ENCODE measurements at places on chromosomes 3 and 15.

DNA sequence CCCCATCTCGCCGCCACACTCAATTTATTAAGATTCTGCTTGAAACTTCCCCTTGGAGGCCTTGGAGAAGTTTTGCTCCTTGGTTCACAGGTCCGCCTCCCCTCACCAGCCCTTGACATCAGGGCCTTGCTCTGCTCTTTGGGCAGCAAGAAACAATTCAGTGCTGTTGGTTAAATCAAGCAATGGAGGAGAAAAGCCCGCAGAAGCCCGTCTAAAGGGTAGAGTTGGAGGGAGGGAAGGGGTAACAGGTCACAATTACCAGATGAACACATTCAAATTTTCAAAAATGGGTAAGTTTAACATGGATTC lies 429 bp downstream of the PARP9 start:
- DNase-seq = no peak

GRCh38 chr3:113660896-113661295 lies 35.5 kb downstream of the USF3 start:
- DNase-seq = no peak

DNA sequence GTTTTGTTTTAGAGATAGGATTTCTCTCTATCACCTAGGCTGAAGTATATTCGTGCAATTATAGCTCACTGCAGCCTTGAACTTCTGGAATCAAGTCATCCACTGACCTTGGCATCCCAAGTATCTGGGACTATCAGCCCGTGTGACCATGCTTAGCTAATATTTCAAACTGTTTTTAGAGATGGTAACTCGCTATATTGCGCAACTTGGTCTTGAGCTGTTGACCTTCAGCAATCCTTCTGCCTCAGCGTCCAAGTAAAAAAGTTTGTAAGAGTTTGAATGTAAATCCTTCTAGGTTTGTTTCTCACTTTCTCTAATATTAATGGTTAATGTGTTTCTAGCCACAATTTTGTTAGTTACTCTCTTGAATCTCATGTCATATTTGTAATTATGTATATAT lies 1243.5 kb upstream of the CADM2 start:
- no peak for DNase-seq

GRCh38 chr3:180698760-180699270 lies 19.5 kb upstream of the CCDC39 start:
- DNase-seq = no peak

GRCh38 chr3:142319912-142320311 lies 94.5 kb upstream of the GK5 start:
- DNase-seq = no peak

DNA sequence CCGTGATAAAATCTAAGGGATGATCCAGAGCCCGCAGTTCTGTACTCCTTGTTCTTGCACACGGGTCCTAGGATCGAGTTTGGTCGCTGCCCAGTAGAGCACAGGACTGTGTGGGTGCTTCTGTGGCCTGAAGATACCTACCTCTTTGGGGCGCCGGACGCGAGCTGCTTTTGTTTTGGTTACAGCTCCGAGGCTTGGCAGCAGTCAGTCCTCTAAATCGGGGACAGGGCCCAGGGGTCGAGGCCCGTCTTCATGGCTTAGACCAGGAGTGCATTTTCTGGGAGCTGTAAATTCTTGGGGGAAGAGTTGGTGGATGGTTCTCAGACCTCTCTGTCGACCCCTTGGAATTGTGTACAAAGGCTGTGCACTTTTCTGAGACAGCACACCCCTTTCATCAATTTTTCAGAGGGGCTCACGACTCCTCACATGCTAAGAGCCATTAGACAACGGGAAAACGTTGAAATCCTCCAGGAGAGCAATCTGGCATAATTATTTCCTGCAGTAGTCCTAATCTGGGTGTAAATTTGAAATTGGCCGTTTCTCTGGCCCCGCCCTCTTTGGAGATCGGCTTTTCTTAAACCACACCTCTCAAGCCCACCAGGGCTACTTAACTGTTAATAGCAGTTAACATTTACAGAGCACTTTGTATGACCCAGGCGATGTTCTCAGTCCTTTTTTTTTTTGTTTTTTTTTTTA lies 928 bp downstream of the CEP97 start:
- DNase-seq = peak; percentile 42

DNA sequence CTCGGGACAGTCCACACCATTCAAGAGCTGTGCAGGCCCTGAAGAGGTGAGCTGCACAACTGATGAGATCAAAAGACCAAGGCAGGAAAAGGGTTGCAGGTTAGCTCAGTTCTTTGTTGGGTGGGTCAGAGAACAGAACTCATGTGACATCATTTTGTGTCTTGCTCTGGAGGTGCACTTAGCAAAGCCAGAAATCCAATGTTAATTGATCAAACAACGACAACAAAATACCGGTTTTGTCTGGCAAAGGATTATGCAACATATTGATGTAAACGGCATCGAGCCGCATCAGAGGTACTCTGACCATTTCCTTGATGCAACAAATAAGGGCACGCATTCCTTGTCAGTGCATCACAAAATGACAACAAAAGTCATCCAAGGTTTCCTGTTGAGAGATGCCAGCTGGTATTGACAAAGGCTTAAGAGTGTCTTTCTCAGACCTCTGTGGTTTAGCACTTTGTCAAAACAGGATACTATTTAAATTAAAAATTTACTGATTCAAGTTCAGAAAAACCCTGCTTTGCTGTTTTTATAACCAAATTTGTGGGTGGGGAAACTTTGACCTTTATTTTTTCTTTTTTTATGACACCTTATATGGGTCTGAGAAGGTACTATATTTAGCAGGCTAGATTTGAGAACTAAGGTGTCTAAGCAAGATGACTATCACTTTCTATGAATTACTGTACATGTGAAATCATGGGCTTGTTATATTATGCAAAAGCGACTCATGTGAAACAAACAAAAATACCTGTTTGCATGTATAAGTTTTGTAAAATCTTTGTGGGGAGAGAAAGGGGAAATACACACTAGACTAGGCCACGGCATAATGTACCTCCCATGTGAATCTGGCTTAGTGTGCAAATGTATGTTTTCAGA lies 496.1 kb downstream of the FOXP1 start:
- DNase-seq = no peak

GRCh38 chr15:64842986-64843561 lies 1.4 kb downstream of the PLEKHO2 start:
- DNase-seq = no peak

- no peak for DNase-seq
Observed at GRCh38 chr15:81222007-81222406, 25.3 kb downstream of the IL16 start.

DNA sequence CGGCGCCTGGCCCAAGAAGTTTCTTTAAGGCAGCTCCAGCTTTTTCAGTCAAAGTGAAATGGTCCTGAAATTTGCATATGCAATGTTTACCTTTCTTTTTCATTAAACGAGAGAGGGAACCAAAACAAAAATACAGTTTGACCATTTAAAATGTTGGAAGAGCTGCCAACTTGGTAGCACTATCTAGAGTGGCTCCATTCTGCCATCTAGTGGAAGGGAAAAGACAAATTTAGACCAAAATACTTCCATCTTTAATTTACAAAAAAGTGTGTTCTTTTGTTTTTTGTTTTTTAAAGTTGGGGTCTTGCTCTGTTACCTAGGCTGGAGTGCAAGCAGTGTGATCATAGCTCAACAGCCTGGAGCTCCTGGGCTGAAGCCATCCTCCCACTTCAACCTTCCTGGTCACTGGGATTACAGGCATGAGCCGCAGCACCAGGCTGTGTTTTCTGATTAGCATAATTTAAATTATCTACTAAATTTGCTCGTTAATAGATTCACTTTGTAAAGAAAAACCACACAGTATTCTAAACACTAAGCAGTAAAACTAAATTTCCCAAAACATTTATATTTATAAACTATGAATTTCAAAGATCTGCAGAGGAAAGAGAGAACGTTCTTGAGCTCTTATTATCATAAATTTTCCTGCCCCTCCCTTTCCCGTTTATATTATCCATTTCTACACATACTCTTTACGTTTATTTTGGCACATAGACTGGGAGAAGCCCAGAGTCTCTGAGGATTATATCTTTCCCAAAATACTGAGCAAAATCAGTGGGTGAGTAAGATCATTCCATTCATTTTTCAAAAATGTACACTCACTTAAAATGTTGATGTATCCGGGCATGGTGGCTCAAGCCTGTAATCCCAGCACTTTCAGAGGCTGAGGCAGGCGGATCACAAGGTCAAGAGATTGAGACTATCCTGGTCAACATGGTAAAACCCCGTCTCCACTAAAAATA lies 15.4 kb upstream of the RFC4 start:
- DNase-seq = peak; percentile 66

DNA sequence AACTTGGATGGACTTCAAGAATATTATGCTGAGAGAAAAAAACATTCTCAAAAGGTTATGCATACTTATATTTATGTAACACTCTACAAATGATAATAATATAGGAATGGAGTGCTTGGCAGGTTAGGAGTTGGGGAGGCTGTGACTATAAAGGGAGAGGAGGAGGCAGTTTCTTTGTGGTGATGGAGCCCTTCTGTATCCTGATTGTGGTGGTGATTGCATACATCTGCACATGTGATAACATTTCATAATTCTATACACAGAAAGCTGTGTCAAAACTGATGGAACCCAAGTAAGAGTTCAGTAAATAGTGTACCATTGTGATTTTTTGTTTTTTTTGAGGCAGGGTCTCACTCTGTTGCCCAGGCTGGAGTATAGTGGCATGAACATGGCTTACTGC lies 31.7 kb upstream of the FAM3D start:
- DNase-seq = no peak

- DNase-seq = no peak
Observed at GRCh38 chr3:133763797-133764683, 17.8 kb downstream of the TF start.

DNA sequence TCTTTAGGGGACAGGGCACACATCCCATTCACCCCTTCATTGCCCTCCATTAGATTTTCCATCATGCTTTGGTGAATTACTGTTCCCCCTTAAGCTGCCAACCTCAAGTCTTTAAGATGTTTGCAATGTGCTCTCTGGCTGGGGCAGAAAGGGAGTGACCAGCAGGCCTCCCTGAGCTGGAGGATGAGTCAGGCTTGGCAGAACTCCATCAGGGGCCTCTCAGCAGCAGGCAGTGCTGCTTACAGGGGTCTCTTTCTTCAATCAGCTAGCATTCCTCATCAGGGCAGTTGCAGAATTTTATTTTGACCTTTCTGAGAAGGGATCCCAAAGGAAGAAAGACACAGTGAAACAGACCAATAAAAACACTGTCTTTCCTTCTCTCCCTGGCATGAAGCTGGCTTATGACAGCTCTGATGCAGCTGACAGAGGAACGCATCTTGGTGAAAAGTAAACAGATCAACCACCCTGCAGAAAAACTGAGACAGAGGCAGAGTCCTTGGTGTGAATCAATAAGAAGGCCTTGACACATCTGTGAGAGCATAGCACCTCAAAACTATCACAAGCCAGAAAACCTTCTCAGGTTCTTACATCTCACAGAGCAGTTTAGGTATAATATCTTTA lies 88.7 kb upstream of the MRPL3 start:
- DNase-seq = no peak

DNA sequence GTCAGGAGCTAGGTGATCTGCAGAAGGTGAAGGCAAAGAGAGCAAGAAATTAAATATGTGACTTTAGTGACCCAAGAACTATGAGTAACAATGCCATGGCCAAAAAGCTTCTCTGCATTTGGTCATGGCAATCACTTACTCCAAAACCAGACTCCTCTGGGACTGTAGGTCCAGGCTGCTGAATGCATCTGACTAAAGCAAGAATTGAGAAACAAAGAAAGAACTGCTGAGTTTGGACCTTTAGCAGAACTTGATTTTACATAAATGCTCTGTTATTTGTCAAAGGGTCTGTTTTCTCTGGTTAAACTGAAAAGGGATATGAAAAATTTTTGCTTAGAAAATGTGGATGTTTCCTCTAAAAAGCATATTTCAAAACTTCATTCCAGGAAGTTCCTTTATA lies 1102.2 kb downstream of the IGSF11 start:
- DNase-seq = no peak

GRCh38 chr15:58773024-58773423 lies 1.9 kb downstream of the MINDY2 start:
- DNase-seq = no peak

- no peak for DNase-seq
Observed at GRCh38 chr3:49804141-49805041, 1.3 kb downstream of the INKA1 start.

DNA sequence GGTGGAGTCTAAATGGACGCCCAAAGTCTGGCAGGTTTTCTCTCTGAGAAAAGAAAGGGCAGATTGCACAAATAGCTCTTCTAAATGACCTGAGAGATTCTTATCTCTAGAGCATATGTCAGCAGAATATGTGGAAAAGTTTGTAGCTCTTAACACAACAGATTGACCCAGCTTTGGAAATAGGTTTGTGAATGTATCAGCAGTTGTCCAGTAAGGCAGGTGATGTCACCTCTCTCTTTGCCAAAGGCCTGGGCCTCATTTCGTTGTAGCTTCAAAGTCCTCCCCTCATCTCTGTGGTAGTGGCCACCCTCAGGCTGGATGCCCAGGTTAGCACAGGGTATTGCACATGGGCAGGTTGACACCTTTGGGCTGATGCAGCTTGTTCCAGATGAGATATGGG lies 36.0 kb downstream of the PDIA5 start:
- no peak for DNase-seq

GRCh38 chr15:72229076-72229946 lies 1.7 kb downstream of the PKM start:
- DNase-seq = no peak

DNA sequence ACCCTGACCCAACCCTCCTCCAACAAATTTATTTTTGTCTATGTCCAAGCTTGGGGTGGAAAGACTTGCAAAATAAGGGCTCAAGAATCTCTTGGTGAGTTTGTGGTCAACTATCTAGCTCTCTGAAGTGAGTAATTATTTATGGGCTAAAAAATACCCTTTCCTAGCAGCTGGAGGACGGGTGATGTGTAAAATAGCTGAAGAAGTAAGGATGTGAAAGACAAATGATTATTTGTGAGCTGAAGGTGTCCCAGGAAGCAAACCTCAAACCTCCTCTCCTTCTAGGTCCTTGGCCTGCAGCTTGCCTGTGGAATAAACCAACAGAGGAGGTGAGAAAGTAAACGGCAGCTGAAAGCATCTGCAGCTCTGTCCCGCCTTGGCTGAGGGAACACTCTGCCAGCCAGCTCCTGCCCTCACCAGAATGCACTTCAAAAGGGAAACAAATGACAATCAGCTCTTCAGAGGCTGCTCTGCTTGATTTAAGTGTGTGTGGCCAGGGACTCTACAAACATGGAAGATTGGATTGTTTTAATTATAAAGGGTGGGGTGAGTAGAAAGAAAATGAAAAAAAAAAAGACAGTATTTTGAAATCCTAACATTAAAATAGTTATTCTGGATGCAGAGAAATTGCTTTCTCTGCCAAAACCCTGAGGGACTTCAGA lies 60.3 kb downstream of the TM4SF4 start:
- peak; percentile 93 for DNase-seq
